H9 (cell line): ENCODE measurements at places on chromosomes 1 and 21. TPM values are rescaled to one million over a fixed set of nuclear protein-coding genes. Genes with fewer than 3 reads are reported as not detected.

GRCh38 chr1:36083219-36083618 is 675 bp upstream of the TEKT2 start:
- no peak for DNase-seq

- no peak for DNase-seq
Observed at GRCh38 chr1:15218287-15219279, 28.4 kb upstream of the FHAD1 start.

DNA sequence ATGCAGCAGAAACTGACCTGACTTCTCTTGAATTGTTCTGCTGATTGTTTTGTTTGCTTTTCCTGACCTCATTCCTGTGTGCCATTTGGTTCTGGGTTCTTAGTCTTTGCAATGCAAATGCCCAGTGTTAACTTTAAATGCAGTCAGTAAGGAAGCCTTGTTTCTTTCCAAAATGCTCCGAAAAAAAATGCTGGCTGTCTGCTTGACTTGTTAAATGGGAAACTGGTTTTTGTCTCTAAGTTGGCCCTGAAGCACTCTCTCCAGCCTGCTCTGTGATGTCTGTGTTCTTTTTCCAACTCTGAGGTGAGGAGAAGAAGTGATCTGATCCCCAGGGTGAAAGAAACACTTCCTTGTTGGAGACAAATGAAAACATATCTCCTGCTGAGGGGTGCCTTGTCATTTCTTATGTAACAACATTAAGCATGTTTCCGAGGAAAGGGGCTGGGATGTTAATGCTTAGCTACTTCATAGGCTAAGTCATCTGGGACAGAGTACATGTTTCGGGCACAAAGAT is 256.3 kb upstream of the ADGRL4 start:
- peak; percentile 45 for DNase-seq

DNA sequence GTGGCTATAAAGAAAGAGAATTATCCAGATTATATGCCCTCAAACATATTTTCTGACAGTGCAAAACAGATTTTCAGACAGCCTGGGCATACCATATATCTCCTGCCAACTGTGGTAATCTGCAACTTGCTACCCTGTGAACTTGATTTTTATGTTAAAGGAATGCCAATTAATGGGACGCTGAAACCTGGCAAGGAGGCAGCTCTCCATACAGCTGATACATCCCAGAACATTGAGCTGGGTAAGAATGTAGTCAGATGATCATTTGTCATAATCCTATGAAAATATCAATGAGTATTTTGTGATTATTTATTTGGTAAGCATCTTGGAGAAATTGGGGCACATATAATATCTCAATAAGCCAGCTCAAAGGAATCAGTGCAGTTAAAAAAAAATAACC is 124.2 kb downstream of the VPS13D start:
- DNase-seq: no peak

DNA sequence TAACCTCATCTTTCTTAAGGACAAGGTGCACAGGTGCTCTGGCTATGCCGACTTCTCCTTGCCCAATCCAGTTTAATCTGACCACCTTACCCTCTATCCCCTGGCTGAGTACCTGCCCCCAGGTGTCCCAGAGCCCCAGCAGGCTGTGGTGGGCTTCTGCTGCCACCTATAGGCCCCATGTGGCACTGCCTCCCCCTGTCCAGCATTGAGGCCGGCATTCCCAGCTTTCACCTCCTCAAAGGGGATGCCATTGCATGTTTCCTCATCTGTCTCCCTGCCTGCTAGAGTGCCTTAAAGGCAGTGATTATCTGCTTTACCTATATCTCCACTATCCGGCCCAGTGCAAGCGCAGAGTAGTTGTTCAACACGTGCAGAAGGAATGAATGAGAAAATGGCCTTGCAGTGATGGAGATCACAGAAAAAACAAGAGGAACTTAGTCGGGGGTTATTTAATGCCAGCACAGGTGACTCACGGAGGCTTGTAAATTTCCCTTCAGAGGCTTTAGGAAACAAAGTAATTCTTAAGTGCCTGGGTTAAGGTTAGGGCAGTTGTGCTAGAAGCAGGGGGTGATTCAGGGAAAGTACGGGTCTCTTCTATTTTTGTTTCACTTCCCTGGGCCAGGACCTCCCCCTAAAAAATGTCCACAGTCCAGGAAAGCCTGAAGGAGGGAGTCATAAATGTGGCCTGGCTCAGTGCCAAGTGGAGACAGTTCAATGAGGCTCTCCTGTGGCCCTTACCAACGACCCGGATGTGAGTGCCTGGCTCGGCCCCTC is 131.8 kb upstream of the NGF start:
- peak; percentile 88 for DNase-seq

- DNase-seq: no peak
Observed at GRCh38 chr1:156152628-156153027, 757 bp upstream of the SEMA4A start.

GRCh38 chr21:45497846-45498645 is 44.2 kb downstream of the SLC19A1 start:
- DNase-seq: no peak

- no peak for DNase-seq
Observed at GRCh38 chr1:185070051-185070450, 24.7 kb downstream of the RNF2 start.

- DNase-seq: no peak
Observed at GRCh38 chr21:17709266-17709611, 96.5 kb upstream of the BTG3 start.

DNA sequence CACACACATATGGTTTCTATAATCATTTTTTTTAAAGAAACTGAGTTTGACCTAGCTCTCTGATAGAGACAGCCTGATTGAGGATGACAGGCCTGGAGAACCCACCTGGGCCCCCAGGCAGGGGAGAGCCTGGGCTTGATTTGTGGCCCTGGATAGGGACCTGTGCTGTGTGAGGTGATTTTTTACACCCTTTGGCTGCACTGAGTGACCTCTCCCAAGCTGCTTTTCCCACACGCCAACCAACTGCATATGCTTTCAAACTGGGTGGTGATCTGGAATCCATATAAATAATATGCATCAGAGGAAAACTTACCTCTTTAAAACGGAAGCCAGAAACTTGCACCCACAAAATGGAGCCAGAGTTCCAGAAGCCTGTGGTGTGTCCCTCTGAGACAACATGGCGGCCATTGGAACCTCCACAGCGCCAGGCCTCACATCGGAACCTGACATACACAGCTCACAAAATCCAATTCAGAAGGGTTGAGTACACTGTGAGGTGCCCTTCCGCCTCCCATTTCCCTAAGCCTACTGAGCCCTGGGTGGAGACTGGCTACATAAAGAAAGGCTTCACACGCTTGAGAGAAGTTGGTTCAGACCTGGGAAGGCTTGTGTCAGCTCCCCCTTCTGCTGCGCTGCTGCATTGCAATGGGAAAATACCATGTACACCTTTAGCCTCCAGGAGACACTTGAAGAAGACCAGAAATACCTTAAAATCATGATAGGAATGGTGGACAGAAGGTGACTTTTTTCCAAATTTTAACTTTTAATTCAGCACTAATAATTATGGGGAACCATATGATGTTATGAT is 160.7 kb downstream of the HHIPL2 start:
- DNase-seq: peak; percentile 74

DNA sequence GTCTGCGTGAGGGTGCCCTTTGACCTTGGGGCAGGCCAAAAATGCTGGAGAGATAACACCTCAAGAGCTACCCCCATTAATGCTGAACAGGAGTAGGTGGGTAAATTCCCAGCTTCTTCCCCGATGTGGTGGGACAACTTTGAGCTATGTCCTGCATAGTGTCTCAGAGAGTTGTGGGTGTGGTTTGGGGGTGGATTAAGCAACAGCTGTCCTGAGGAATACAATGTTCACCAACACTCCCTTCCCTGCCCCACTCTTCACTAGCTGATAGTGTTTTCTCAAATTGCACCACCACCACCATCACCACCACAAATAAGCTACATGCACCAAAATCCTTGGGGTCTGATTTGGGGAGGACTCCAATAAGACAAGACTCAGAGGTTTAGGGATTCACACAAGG is 258.4 kb downstream of the HLX start:
- no peak for DNase-seq

- DNase-seq: no peak
Observed at GRCh38 chr1:91325456-91325855, 79.2 kb downstream of the HFM1 start.

DNA sequence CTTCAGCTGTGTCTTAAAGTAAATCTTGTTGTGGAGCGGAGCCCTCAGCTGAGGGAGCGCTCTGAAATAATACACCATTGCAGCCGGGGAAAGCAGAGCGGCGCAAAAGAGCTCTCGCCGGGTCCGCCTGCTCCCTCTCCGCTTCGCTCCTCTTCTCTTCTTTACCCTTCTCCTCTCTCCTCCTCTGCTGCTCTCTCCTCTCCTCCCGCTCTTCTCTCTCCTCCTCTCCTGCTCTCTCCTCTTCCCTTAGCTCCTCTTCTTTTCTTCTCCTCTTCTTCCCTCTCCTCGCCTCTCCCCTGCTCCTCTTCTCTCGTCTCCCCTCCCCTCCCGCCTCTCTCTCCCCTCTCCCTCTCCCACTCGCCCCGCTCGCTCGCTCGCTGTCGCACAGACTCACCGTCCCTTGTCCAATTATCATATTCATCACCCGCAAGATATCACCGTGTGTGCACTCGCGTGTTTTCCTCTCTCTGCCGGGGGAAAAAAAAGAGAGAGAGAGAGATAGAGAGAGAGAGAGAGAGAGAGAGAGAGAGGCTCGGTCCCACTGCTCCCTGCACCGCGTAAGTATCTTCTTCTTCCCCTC is at the start of gene PROX1:
PROX1 (plus strand) TSS at position 47 of the 580 bp plus-strand sequence. CDS start 8,563 bp downstream, outside the sequence.
- DNase-seq: no peak

DNA sequence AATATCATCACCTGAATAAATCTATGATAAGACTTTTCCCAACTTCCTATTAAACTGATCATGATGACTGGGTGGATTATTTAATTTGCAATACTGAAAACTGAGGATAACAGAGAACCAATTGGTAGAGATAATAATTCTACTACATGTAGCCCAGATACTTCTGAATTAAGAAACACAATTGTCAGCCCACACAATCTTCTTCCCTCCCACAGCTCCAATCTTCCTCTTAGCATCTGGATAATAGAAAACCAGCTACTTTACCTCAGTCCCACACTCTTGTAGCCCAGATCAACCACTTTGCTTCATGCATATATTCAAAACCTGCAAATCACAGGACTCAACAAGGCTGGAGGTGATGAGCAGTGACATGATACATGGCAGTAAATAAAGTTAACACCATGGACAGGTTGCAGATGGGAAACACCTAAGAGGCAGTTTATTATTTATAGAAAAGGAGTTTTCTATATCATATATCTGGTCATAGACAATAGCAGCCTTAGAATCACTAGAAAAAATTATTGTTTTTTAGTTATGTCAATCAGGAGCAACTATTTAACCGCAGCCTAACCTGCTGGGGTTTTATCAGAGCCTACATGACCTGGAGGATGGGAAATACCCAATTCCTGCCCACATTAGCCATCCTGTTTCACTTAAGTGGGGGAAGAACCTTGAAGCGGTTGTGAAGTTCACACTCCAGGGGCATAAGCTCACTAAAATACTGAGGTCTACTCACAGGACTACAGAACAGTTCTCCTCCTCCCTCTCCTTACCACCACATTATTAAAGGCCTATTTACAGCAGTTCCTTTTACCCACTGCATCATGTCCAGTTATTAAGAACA is 16.7 kb downstream of the FRRS1 start:
- DNase-seq: no peak

GRCh38 chr1:172343240-172344160 is 77.0 kb upstream of the C1orf105 start:
- no peak for DNase-seq

GRCh38 chr1:177442584-177442983 is 271.8 kb downstream of the BRINP2 start:
- DNase-seq: no peak

GRCh38 chr1:193355626-193356025 is 169.2 kb upstream of the B3GALT2 start:
- DNase-seq: no peak

DNA sequence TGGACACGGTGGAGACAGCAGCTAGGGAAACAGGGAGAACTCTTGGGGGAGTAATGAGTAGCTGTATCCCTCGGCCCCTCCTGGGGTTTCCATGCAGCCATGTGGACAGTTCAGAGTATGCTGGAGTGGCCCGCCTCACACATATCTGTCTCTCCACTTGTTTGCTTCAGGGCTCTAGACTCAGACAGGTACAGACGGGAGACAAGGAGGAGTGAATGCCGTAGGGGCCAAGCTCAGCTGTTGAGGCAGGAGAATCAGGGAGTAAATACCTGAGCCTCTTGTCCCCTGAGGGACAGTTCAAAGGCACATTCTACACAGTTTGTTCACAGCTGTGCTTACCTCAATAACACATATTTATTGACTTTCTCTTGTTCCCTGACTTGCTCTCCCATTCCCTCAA is 7.7 kb upstream of the PTGFRN start:
- DNase-seq: no peak

- no peak for DNase-seq
Observed at GRCh38 chr1:150621497-150622302, 7.7 kb downstream of the ENSA start.

DNA sequence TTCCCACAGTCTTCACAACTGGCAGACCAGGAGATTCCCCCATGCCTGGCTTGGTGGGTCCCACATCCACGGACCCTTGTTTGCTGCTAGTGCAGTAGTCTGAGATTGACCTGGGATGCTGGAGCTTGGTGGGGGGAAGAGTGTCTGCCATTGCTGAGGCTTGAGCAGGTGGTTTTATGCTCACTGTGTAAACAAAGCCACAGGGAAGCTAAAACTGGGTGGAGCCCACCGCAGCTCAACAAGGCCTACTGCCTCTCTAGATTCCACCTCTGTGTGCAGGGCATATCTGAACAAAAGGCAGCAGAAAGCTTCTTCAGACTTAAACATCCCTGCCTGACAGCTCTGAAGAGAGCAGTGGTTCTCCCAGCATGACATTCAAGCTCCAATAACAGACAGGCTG is 177.3 kb upstream of the ETV3 start:
- no peak for DNase-seq

DNA sequence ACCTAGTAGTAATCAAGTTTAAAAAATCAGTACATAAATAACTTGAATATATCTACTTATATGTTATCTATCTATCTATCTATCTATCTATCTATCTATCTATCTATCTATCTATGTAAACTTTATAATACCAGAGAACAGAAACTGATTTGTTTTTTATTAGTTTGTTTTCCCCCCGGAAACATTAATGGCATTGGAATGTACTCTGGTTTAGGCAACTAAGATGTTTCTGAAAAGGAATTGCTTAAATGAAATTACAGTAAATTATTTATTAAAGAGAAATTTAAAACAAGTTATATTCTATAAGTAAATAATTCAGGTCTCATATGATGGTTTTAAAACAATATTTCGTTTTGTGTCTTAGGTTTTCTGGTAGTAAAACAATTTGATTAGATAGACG is 681.0 kb upstream of the ADAMTS5 start:
- DNase-seq: no peak

GRCh38 chr1:25695090-25695770 is 78.6 kb downstream of the MAN1C1 start:
- DNase-seq: peak; percentile 75

- no peak for DNase-seq
Observed at GRCh38 chr1:46615088-46615487, 1.5 kb downstream of the MOB3C start.

- no peak for DNase-seq
Observed at GRCh38 chr1:198197285-198197684, 40.5 kb downstream of the NEK7 start.

OSCP1 gene
- 2.8 and 3.2 TPM in 2 replicates for total RNA-seq

AADACL4 gene
- total RNA-seq: not detected in 2 replicates

GNG4 gene
- total RNA-seq: 32.2 and 34.4 TPM in 2 replicates

CRNN gene
- total RNA-seq: not detected in 2 replicates

ASCL5 gene
- 0.15 and 0.31 TPM in 2 replicates for total RNA-seq

OR2T29 gene
- not detected in 2 replicates for total RNA-seq

LCE1F gene
- not detected in 2 replicates for total RNA-seq

NUDT17 gene
- 3.0 and 4.0 TPM in 2 replicates for total RNA-seq

RAB13 gene
- 122 and 130 TPM in 2 replicates for total RNA-seq

GBP7 gene
- not detected in 2 replicates for total RNA-seq

EFNA1 gene
- total RNA-seq: 1.4 and 1.9 TPM in 2 replicates

LUZP1 gene
- 45.4 and 48.2 TPM in 2 replicates for total RNA-seq

RIPK4 gene
- total RNA-seq: 2.9 and 3.6 TPM in 2 replicates

KPRP gene
- total RNA-seq: not detected in 2 replicates
